ENCODE measurements at places on chromosomes 11 and 22.
A peak's percentile ranks its signal among the peaks of the same experiment; 100 is the strongest.

GRCh38 chr22:43823911-43824665, 12.0 kb upstream of the EFCAB6 start:
- no peak for DNase-seq

DNA sequence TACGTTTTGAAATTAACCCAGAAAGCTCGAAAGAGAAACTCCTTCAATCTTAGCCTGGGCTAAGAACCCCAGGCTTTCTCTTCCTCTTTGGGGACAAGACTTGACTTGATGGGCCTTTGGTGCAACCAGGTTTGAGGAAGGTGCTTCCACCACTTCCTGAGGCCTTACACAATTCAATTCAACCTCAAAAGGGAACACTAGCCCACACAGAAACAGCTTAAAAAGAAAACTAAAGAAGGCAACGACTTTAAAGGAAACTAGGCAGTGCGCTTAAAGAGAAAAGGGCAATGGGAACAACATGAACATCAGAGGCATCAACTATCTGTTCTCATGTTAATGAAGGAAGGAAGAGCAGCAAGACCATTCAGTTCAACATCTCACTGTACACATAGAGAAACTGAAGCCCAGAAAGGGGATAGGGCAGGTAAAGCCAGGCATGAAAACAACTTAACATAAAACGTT, 24.8 kb downstream of the PAK1 start:
- DNase-seq = no peak

GRCh38 chr11:113420808-113421207, 33.2 kb downstream of the ANKK1 start:
- DNase-seq = no peak

GRCh38 chr22:24097961-24098391, 83.3 kb upstream of the SUSD2 start:
- no peak for DNase-seq

DNA sequence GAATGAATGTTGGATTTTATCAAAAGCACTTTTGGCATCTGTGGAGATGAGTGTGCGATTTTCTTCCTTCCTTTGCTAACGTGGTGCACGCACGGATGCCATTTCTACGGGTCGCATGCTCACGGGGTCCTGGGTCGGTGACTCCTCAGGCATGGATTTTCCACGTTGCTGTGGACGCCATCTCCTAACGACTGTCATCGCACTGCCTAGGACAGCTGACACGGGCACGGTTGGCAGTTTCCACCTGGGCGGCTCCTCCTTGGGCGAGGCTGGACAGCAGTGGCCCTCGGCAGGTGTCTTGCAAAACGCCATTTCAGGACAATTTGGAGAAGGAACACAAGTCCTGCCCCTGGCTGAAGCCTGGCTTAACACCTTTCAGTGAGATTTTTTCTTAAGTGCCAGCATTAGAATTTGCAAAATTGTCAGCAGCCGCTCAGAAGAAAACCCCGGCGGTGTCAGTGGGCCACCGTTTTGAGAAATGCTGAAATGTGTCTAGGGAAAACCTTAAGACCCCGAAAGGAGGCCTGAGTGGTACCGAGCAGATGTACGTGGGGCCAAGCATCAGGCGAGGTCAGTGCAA, 34.7 kb upstream of the TOLLIP start:
- DNase-seq = no peak

GRCh38 chr11:28887681-28888080, 779.5 kb downstream of the METTL15 start:
- DNase-seq = no peak

GRCh38 chr11:102666331-102666957, 39.1 kb downstream of the MMP27 start:
- DNase-seq = peak; percentile 20

- no peak for DNase-seq
Measured at GRCh38 chr11:46364056-46364455, 16.8 kb downstream of the DGKZ start.

DNA sequence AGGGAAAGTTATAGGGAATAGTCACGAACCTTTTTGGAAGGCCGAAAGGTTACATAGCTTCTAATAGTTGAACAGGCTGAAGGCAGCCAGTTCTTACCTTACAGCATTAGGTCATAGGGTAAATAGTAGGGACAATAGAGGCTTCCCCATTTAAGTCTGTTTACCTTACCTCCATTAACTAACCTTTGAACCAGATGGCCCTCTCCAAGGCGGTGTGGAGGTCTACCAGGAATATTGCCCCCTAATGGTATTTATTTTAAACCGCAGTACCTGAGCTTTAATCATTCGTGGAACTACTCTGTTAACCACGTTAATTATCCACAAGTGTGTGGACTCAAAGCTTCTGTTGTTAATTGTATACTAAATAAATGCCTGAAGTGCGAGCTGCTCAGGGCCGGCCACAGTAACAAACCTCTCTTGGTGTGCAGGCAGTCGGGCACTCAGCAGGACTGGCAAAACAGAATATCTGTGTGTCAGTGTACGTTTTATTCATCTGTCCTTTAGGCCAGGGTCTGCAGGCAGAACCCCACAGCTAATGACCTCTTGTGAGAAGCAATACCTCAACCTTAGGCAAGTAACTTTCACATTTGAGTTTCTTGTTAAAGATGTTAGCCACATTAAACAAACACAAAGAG, 81.7 kb downstream of the PRCP start:
- no peak for DNase-seq

GRCh38 chr11:83680321-83680720, 394.2 kb upstream of the CCDC90B start:
- DNase-seq = peak; percentile 43

- DNase-seq = no peak
Measured at GRCh38 chr22:28016781-28017557, 97.9 kb upstream of the PITPNB start.

DNA sequence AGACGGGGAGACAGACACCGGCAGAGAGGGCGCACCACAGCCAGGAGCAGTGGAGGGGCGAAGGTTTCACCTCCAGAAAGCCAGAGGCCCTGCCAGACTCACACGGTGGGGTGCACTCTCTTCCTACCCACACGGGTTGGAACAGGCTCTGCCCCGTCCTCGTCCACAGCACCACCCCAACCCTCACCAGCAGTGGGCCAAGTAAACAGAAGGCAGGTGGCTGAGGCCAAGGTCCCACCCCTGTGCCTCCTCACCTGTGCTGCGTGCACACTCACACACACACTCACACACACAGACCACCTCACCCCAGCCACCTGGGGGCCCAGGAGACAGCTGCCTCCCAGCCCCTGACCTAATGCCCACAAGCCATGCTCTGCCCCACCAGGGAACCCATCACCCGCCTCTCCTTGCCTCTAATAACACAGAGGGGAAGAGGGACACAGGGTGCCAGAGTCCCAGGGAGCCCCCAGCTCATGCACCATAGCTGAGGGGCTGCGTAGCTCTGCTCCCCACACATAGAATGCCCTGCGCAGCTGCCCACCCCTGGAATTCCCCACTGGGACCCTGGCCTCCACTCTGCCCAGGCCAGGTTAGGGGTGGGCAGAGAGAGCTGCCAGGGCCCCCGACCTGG, 3.1 kb downstream of the CYB5R3 start:
- DNase-seq = peak; percentile 43

DNA sequence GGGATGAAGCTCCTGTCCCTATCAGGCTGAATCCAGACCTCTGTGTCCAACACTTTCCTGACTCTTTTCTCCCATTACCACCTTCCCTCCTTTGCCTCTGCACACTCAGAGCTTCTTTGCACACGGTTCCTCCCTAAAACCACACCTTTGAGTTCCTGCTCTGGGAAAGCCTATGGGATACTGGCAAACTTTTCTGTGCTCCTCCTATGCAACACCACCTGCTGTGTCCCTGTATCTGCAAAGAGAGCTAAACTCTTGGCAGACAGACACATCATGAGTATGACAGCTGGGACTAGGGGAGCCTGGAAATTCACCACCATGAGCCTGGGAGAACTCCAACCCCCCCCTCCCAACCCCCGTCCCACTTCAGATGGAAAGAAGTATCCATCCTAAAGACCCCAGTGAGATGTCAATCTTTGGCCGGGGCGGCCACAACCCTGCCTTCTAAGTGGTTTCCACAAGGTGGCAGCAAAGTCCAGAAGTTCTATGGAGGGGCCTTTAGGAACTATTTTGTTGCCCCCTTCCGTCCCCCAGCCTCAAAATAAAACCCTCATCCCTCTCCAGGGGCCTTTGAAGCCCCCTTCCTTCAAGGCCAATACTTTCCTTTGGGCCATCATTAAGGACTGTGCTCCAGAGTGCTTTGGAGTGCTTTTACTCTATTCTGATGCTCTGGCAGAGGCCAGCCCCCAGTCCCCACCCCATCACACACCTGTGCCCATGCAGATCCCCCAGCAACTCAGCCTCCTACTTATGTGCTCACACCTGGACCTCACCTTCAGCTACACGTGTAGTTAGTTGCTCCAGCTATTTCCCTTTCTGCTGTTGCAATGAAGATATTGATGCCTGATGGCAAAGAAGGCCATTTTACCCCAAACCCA, 19.4 kb downstream of the HTR3A start:
- peak; percentile 25 for DNase-seq

DNA sequence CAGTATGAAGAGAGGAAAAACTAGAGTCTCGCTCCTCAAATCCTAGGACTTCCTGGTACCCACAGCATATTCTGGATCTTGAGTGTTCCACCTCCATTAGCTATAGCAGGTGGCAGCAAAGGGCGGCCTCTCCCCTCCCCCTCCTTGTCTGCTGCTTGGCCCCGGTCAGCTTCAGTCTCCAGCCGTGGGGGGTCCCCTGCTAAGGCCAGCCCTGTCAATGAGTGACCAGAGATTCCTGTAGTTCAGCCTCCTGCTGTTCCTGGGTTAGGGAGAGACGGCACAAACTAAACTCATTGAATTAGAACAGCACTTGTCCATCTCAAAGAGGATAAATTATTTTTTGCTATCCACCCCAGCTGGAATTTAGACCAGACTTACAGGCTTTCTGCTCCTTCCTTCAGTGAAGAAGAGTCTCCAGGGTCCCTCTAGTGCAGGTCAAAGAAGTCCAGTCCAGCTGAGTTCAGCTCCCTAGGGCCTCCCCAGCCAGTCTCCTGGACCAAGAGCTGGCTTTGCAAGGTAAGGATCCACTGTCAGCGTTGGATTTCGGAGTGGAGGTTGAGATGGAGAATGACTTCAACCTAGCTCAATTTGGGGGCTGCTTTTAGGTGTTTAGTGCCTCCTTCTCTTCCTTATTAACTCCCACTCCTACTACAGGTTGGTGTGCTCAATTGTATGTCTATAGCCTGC, 1.1 kb upstream of the PHLDB1 start:
- DNase-seq = no peak

- DNase-seq = no peak
Measured at GRCh38 chr11:105298174-105298573, 158.6 kb upstream of the CARD18 start.

Data from cerebellar cortex (tissue), 1 donor.